ENCODE measurements at places on chromosomes 13 and 19.

DNA sequence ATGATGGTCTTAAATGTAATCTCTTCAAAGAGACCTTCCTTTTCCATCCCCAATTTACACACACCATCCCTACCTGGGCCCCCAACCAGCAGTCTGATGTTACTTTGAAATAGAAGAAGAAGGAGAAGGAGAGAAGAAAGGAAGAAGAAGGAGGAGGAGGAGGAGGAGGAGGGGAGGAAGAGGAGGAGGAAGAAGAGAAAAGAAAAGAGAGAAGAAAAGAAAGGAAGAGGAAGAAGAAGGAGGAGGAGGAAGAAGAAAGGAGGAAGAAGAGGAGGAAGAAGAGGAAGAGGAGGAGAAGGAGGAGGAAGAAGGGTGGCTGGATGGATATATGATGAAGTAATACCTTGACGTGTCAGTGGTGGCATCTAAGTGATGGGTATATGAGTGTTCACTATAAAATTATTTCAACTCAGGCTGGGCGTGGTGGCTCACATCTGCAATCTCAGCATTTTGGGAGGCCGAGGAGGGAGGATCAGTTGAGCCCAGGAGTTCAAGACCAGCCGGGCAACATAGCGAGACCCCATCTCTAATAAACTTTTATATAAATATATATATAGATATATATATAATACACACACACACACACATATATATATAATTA lies 3.7 kb upstream of the LRFN1 start:
- DNase-seq = no peak

DNA sequence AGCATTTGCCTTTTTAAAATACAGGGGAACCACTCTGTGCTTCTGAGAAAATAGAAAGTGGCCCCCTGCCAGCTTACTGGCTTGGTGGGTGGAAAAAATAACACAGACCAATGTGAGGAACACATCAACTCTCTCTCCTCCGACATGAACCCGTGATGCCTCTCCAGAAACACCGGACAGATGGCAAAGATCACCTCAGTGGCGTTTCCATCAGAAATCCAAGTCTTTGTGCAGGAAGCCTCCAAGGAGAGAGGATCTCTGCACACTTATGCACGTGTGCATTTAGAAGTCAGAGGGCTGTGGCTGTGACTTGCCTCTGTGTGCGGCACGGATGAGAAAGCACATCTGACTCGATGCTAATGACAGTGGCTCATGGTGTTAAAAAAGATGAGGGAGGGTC lies 112.3 kb upstream of the KLF12 start:
- no peak for DNase-seq

GRCh38 chr13:41603917-41604316 lies 146.6 kb downstream of the RGCC start:
- DNase-seq = no peak

DNA sequence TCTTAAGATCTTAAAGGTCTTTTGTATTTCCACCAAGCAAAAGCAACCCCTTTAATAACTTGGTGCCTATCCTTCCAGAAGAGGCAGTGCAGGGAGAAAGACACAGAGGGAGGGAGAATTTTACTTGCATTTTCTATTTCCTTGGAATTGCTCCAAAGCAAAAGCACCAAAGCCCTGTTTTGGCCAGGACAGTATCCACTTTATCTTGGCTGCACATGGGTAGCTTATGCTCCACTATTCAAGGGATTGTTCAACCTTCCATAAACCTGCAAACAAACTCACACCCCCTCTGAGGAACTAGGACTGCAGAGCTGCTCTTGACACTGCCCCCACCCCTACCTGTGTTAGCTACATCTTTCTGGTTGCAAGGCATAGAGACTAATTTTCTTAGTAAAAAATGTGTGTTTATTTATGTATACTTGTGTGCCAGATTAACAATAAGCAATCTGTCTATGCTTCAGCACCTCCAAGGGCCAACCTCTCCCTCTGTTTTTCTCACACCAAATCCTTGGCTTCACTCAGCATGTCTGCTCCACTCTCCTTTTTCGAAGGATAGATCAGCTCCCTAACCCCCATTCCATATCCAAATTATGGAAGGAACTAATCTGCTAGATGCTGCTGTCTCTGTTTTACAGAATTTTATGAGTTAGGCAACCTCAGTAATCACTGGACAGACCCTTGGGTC lies 68.1 kb upstream of the KLF12 start:
- DNase-seq = no peak

DNA sequence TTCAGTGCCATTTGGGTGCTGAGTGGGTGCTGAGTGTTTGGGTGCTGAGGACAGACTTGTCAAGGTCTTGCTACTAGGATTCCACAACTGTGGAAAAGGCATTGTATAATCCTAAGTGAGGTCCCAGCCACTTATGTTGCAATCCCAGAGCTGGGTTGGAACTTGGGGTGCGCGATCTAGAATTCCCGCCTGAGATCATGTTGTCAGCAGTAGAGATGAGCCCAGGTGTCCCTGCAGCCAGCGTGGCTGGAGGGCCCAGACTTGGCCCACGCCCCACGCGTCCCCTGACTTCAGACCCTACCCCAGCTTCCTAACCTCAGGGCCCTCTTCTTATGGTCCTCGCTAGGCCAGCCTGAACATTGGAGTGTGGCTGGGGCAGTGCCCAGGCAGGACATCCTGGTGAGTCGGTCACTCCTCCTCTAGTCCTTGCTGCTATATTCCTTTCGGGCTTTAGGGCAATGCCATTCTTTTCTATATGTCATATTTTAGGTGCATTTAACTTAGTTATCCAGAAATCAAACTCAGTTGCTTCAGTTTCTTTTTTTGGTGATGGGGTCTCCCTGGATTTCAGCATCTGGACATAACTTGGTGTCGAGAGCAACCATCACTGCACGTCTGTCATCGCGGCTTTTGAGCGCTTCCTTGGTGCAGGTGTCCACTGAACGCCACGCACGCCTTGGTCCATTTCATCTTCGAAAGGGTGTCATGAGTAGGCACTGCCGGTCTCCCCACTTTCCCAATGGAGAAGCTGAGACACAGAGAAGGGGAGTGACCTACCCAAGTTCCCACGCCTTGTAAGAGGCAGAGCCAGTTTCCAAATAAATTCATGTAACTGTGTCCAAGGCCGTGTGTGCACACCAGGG lies 46.4 kb upstream of the F7 start:
- DNase-seq = no peak

DNA sequence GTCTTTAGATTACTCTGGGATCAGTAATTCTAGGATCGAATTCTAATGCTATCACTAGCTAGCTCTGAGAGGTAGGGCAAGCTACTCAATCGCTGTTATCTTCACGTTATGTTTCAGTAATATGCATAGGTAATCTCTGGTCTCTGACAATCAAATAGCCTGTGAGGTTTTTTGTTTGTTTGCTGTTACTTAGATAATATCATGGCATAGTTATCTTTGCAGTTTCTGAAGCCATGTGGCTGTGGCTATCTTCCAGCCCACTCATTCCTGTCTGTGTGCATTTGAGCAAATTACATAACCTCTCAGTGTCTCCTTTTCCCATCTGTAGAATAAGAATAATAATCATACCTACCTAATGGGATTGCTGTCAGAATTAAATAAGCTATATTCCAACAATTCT lies 330.2 kb downstream of the PCDH9 start:
- DNase-seq = no peak

- DNase-seq = peak; percentile 69
These were observed 922 bp downstream of the PLEKHG2 start for GRCh38 chr19:39413272-39413910.

- peak; percentile 72 for DNase-seq
These were observed 697 bp downstream of the HSPH1 start for GRCh38 chr13:31160857-31161556.

GRCh38 chr19:14112051-14112808 lies 5.3 kb downstream of the PRKACA start:
- DNase-seq = no peak

DNA sequence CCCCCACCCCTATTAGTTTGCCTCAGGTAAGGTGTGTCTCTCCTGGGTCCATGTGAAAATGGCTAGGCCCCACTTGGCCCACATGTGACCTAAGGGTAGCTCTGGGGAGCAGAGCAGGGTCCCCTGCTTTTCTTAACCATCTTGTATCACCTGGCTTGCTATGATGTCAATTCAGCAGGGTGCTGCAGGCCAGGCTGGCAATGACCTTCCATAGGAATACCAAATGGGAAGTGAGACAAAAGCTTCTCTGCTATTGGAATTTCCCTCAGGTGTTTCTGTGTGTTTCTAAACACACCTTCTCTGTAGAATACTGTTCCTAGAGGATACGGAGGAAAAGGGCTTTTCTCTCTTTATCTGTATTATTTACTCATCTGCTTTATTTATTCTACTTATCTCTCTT lies 35.7 kb upstream of the DACH1 start:
- DNase-seq = no peak

DNA sequence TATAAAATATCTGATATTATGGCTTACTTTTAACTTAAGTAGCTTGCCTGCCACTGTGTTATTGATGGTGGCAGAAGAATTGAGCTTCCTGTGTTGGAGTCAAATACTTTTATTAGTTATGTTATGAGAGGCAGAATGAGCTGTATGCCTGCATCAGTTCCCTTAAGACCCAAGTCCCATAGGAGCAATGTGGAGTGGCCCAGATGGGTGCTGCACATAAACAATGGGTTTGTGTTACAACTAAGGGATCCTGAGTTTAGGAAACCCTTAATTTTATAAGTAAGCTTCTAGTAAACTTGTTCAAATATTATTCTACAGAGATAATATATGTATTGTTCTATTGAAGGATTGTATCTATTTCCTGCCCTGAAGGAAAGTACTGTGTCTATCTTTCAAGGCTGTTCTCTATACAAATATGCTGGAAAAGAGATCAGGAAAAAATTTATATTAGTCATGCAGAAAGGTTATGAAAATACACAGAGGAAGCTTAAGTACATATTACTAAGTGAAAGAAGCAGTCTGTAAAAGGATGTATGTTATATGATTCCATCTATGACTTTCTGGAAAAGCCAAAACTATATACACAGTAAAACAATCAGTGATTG lies 2018.0 kb upstream of the PCDH20 start:
- DNase-seq = no peak

DNA sequence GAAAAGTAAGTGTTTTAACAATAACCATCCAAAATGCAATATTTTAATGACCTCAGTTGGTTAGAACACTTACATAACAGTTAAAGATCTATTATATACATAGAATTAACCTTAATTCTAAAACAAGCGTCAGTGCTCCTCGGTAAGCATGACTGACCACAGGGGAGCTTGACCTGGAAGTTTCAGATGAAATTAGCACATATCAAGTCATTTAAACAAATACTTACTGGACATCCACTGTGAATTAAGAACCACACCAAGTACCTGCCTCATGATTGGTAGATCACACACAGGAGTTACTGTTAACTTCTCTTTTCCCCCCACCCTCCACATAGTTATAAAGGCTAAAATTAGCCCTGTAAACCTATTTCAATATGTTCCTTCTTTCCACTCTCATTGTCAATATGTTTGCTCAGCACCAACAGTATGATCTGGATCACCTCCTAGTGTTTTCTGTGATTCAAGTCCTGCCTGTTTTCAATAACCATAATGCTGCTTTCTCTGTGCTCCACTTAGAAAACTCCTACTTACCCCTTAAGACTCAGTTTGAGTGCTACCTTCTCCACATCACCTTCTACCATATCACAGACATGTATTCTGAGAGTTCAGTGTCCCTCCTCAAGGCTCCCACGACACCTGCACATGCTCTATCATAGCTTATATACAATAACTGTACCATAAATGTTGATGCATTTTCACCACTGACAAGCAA lies 209.0 kb downstream of the VWA8 start:
- no peak for DNase-seq

DNA sequence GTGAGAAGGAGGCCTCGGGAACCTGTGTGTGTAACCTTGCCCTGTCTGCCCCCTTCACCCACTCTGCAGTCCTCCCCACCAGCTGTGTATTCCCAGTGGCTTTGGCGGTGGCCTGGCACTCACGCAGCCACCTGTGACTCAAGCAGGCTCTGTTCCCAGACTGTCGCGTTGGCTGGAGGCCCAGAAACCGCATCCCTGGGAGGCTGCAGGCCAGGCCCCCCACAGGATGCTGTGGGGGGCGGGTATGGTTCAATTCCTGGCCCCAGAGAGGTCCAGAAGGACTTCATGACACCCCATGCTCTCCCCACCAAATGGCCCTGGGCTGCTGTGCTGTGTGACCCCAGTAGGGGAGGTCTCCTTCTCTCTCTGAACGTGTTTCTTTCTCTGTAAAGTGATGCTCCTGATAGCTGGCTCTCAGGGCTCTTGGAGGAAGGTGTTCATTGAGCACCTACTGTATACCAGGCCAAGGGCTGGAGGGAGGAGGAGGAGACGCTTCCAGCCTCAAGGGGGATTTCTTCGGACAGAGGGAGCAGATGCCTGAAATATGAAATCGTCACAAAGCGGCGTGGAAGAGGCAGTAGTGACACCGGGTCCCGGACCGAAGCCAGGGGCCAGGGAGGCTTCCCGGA lies 1.9 kb upstream of the LINGO3 start:
- DNase-seq = no peak

DNA sequence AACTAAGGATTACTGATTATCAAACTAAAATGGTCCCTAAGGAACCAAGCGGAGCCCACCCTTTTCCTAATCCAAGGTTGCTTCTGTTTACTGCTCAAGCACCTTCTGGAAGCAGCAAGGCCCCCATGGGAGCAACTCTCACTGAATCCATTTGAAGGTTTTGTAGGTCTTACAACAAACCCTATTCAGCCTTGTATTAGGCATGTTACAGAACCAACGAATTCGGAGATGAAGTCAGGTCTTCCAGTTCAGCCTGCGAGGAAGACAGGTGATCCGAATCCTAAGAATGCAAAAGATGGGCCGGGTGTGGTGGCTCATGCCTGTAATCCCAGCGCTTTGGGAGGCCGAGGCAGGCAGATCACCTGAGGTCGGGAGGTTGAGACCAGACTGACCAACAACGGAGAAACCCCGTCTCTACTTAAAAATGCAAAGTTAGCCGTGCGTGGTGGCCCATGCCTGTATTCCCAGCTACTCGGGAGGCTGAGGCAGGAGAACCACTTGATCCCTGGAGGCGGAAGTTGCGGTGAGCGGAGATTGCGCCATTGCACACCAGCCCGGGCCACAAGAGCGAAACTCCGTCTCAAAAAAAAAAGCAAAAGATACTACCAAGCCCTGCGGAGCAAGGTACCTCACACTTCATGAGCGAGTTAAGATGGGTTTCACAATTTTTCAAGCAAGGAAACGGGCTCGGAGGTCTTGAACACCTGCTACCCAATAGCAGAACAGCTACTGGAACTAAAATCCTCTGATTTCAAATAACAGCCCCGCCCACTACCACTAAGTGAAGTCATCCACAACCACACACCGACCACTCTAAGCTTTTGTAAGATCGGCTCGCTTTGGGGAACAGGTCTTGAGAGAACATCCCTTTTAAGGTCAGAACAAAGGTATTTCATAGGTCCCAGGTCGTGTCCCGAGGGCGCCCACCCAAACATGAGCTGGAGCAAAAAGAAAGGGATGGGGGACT lies 609 bp downstream of the ZAR1L start:
- DNase-seq = peak; percentile 48
